Inflammatory macrophage (primary cell): ENCODE measurements at places on chromosomes 16 and 17.

GRCh38 chr17:79361873-79362771 lies 248.7 kb downstream of the RBFOX3 start:
- DNase-seq = no peak

GRCh38 chr17:27049104-27049784 lies 244.7 kb upstream of the WSB1 start:
- no peak for DNase-seq

DNA sequence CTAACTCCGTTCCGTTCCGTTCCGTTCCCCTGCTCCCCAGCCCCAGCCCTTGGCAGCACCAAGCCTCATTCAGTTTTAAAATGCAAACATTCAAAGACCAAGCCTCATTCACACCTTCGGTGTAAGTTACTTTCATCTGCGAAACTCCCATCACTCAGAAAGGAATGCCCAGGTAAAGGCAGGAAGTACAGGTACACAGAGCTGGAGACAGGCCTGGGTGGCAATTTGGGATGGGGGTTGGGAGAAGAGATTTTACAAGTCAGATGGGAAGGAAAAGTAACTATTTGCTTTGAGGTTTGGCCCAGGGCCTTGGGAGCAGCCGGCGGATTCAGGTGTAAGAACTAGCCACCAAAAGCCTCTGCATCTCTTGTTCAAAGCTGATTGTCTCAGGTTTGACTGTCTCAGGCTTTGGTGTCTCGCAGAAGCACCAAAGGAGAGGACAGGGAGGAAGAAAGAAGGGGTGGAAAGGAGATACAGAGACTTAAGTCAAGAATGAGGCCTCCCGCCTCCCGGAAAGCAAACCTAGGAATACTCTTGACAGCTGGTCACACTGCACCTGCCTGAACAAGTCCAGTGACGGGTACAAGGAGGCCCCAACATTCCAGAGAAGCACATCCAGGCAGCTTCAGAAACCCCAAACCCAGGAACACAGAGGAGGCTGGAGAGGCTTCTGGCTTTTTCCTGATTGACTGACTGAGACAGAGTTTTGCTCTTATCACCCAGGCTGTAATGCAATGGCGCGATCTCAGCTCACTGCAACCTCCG lies 54.7 kb downstream of the NXN start:
- DNase-seq = no peak

DNA sequence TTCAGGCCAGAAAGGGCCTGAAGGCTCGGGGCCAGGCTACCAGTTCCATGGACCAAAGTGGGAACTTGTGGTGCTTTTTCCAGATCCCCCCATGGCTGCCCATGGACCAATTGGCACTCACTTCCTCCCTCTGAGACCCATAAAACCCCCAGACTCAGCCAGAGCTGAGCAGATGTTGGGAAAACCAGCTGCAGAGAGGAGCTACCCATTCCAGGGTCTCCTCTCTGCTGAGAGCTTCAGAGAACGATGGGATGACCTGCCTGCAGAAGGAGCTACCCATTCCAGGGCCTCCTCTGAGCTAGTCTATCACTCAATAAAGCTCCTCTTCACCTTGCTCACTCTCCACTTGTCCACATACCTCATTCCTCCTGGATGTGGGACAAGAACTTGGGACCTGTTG lies 52.2 kb upstream of the MED9 start:
- DNase-seq = no peak

- no peak for DNase-seq
These were observed 46.0 kb downstream of the KATNIP start for GRCh38 chr16:27595993-27596392.

DNA sequence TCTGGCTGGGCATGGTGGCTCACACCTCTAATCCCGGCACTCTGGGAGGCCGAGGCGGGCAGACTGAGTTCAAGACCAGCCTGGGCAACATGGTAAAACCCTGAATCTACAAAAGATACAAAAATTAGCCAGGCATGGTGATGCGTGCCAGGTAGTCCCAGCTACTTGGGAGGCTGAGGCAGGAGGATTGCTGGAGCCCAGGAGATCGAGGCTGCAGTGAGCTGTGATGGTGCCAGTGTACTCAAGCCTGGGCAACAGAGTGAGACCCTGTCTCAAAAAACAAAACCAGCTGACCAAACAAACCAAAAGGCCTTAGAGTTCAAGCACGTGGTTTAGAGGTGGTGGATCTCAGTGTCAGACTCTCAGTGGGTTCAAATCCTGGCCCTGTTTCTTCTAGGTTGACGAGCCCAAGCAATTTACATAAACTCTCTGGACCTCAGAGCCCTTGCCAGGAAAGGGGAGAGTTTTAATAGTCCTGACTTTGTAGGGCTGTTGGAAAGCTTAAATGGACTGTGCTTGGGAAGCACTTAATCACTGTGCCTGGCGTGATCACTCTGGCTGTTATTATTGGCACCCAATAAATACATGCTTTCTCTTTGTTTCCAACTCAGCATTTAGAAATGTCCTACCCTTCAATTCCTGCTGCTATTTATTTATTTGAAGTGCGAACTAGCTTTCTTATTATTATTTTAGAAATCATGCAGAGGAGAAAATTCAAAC lies 44.7 kb downstream of the ABCC1 start:
- DNase-seq = no peak

- no peak for DNase-seq
These were observed 11.3 kb downstream of the LMF1 start for GRCh38 chr16:959232-960040.

DNA sequence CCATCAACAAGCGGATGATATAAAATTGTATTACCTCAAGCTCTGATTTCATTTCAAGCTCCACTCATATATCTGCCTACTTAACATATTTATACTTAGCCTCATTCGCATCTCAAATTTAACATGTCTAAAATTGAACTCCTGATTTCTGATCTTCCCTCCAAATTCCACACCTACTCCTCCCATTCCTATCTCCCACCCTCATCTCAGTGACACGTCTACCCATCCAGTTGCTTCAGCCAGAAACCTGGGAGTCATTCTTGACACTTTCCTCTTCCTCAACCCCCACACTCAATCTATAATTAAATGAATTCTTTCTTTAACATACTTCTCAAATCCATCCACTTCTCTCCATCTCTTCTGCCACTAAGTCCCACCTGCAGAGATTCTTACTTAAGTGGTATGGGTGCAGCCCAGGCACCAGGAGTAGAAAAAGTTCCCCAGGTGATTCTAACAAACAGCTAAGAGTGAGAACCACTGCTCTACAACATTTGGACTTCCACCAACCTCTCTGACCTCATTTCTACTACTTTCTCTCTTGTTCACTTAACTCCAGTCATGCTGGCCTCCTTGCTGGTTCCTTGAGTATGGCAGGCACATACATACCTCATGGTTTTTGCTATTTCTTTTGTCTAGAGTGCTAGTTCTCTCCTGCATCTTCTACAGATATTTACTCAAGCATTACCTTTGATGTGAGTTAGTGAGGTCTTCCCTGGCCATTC lies 18.1 kb downstream of the SPOP start:
- DNase-seq = no peak

GRCh38 chr16:73058221-73058615 lies 10.3 kb upstream of the ZFHX3 start:
- DNase-seq = peak; percentile 78
